Fibroblast of skin of left biceps (primary cell): ENCODE measurements at places on chromosomes 1 and 21.

DNA sequence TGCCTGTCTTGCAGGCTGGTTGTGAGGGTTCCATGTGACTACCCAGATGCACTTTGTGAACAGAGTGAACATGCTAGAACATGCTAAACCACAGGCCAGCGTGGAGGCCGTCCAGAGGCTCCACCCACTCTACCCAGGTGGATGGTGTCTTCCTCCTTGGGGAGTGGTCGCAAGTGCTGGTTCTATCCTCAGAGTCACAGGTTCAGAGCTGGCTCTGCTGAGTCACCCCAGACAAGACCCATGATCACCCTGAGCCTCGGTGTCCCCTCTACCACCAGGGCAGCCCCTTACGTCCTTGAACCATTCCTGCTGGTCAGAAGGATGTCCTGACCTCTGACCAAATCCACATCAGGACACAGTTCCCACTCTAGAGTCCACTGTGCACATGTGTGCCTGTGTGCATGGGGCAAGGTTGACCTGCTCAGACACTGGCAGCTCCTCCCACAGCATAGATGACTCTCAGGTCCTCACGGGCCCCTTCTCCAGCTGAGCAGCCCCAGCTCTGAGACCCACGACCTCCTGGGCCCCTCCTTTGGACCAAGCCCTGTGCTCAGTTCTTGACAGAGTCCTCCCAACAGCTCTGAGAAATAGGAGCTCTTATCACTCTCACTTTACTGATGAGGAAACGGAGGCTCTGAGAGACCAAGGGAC lies 391.8 kb downstream of the MATN1 start:
- DNase-seq, result no peak

- DNase-seq, result no peak
Observed at GRCh38 chr1:174872615-174873058, 127.1 kb upstream of the CACYBP start.

- no peak for DNase-seq
Observed at GRCh38 chr1:110597966-110598365, 8.2 kb downstream of the KCNA2 start.

DNA sequence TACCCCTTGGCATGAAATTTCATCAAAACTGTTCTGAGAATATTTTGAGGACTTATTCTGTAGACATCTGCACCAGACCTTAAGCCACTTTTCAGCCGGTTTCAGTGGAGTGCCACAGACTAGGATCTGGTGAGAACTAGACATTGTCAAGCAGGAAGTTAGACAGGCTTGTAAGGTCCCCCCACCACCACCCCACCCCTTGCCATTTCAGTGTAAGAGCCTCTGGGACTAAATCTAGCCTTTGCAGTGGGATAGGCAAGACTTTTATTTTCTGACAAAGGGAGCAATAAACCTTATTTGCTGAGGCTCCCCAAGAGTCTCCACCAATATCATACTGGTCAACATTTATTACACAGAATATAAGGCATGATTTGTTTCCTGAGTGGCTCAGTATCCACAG lies 77.9 kb upstream of the EXO1 start:
- DNase-seq, result no peak

DNA sequence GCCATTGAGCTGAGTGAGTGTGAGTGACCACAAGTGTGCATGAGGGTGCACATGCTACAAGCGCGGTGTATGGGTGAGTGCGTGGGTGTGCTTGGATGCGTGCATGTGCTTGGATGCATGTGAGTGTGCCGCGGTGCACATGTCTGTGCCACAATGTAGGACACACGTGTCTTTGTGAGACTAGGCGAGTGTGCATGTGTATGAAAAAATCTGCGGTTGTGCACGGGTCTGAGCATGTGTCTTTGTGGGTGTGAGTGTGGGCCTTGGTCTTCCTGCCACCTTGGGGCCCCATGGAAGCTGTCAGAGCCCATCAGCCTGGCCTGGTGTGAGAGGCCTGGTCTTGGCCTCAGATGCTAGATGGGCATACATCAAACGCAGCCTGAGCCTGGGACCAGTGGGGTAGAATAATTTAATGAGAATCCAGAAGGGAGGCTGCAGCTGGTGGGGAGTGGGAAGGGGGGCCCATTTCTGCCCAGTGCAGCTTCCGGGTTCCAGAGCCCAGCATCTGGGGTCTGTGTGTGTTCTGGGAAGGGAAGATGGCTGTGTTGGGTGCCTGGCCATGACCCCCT lies 103.9 kb upstream of the SLC2A1 start:
- no peak for DNase-seq

DNA sequence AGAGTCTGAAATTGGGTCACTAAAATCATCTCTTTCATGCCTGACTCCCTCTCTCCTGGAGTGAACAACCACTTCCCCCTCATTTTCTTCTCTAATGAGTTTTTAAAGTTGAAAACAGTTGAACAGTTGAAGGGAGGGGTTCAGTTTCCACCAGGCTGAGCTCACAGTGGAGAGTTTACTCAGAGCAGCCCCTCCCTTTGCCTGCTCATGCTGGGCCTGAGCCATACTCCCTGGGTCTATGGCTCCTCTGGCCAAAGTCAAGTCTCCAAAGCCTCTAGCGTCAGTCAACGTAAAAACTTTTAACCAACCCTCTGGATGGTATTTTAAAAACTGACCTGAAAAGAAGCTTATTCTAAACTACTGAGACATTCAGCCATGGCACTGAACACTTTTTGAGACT lies 100.8 kb upstream of the RNPC3 start:
- no peak for DNase-seq

DNA sequence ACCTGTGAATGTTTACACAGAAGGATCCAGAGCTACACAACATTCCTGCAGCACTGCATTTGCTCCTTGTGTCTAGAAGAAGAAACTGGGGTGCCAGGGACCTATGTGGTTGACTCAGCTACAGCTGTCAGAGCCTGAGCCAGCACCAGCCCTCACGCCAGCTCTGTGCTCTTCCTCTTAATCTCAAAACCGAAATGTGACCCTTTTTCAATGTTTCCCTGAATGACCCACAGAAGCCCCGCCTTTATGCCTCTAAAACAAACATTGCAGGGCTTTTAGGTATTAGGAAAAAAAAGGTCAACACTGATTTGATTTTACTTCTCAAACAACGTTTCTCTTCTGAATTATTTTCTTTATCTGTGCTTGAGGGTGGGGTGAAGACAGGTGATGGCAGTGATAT lies 260.5 kb downstream of the DYRK1A start:
- no peak for DNase-seq

GRCh38 chr1:10181154-10181553 lies 29.2 kb upstream of the KIF1B start:
- peak; percentile 54 for DNase-seq

GRCh38 chr1:110605901-110606656 lies at the start of gene KCNA2:
Gene KCNA2, minus strand, starts transcription at chr1:110606358. Its CDS starts 1,576 bp downstream, at chr1:110604782.
- DNase-seq, result no peak

- no peak for DNase-seq
Observed at GRCh38 chr1:10912441-10912840, 100.0 kb upstream of the TARDBP start.

DNA sequence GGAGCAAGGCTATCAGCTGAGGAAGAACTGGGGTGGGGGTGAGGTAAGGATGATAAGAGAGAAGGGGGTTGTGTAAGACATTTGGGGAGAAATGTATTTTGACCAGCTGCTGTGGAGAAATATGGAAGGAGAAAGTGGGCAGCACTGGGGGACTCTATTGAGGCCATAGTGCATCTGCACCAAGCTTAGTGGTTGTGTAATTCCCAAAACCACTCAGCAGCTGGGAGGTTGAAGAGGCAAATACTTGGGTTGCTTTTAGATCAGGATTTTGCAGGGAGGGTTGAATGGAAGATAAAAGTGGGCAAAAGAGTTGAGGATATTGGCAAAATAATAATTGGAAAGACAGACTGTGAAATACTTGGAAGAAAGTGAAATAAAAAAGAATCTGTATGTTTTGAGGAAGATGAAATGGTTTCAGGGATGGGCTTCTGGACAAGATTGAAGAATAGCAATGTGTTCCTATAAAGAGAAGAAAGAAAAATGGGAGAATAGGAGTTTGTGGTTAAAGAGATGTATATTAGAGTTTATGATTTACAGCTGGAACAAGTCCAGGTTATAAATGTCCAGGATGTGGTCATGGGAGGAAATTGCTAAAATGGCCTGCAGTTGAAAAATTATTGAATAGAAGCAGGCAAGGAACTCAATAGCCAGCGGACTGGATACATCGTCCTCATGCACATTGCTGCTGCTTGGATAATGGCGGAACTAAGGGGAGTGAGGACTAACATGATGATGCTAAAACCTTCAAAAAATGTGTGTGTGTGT lies 162.7 kb downstream of the DNM3 start:
- no peak for DNase-seq

GRCh38 chr1:64590316-64590715 lies 120.4 kb downstream of the CACHD1 start:
- no peak for DNase-seq

- DNase-seq, result no peak
Observed at GRCh38 chr1:2170211-2170610, 24.4 kb downstream of the FAAP20 start.

DNA sequence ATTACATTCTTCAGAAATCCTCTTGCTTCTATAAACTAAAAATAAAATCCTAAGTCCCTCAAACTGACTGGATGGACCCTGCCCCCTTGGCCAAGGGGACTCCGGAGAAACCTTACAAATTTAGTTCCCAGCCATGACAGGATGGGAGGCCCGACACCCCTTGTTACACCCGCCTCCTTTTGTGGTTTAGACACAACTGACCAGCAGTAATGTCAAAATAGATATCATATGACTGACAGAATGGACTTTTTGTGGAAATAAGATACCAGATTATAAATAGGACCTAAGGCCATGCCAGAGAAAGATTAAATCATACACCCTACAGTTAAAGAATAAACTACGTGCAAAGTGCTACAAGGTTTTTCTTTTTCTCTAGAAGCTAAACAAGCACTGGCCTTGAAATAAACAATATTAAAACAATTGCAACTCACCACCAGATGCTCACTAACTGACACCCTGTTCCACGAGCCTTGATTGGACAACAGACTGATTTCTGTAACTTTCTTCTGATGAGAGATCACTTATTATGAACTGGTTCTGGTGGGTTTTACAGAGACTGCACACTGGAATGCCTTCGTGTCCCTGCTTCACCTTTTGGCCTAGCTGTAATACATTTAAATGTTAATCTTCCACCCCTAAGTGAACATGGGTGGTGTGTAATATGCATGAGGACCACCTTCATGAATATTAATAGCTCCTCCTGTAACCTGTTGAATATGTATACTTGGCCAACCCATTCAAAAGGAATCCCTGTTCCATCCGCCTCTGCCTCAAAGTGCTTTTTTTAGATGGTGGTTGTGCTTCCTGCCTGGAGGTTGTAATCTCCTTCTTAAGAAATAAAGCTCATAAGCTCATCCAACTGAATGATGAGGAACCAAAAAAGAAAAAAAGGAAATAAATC lies 99.6 kb downstream of the ODF2L start:
- DNase-seq, result no peak
